Left ventricle myocardium superior (tissue), 1 donor: ENCODE measurements at places on chromosomes 6 and 20.

DNA sequence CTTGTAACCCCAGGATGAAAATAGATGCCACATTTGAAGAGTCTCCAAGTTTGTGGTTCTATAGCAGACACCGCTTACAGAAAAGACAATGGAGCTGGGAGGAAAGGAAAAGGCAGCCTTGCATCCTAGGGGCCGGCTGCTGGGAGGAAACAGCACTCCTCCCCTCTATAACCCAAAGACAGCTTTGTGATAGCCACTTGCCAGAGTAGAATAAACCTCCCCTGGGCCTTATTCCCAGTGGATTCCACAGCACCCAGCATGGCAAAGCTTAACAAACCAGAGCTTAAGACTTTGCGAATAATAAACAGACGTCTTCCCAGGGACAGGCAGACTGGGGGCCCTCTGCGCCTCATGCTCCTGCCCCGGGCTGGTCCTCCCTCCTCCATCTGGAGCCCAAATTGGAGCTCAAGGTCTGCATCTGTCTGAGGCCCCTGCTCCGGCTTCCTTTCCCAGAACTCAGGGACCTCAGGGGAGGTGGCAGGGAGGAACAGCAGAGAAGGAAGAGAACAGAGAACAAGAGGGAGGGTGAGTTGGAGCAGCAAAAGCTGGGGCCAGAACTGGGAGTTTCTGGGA, 8.8 kb upstream of the TAF8 start:
- DNase-seq, result peak; percentile 66

DNA sequence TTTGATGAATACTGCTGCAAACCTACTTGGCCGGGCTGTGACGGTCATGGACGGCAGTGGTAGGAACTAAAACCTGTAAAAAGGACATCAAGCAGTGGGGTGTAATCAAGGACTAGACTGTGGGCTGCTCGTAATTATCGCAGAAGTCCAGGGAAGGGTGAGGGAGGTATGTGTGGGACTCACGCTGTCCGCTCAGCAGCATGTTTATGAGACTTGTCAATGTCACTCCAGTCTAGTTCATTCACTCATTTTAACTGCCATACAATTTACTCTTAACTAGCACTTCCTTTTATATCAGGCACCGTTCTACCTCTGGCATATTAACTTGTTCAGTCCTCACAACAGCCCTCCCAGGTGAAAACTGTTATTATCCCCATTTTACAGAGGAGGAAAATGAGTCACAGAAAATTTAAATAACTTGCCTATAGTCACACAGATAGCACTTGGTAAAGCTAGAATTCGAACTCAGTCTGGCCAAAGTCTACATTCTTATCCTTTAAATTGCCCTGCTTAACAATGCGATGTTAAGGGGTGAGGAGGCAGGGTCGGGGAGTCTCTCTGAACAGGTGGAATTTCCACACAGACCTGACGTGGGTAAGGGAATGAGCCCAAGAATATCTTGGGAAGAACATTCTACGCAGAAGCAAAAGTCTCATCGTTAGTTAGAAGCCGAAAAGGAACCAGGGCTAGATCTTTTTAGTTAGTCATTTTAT, 4.1 kb downstream of the PNPLA1 start:
- no peak for DNase-seq

DNA sequence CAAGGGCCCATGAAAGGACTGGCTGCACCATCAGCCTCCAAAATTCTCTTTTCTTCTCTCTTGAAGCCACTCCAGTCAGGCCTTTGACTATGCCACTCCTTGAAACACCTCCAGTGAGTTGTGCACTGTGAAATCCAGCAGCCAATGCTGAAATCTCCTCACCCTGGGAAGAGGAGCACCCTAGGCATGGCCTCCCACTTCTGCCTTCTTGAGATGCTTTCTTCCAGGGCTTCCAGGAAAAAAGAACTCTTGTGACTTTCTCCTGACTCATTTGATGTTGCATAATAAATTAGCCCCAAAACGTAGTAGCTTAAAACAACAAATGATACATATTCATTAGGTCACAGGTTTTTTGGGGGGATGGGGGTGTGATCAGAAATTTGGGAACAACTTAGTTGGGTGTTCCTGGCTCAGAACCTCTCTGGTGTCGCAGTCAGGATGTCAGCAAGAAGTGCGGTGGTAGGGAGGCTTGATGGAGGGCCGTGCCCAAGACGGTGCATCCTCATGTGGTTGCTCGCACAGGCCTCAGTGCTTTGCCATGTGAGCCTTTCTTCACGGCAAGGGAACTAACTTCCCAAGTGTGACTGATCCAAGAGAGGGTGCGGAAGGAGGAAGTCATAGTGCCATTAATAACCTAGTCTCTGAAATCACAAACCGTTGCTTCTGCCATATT, 12.1 kb downstream of the NCR2 start:
- no peak for DNase-seq

- no peak for DNase-seq
Measured at GRCh38 chr6:167665698-167666330, 160.9 kb upstream of the AFDN start.

DNA sequence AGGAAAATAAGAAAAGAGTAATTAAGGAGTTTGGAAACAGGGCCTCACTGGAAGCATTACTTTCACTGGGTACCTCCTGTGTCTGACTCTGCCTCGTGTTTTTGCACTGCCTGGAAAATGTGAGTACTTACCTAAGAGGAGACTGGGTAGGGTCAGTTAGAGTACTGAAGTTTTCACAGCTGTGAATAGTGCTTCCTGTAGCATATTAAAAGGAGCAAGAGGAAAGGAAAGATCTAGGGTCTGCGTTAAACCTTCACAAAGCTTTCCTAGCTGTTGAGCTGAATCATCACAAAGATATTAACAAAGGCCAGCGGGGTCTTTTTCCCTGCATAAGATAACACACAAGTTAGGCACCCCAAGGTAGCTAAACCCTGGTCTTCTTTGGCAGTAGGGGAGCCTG, 82.3 kb downstream of the MLIP start:
- no peak for DNase-seq

- no peak for DNase-seq
Measured at GRCh38 chr6:63787021-63787420, 151.4 kb downstream of the PHF3 start.

DNA sequence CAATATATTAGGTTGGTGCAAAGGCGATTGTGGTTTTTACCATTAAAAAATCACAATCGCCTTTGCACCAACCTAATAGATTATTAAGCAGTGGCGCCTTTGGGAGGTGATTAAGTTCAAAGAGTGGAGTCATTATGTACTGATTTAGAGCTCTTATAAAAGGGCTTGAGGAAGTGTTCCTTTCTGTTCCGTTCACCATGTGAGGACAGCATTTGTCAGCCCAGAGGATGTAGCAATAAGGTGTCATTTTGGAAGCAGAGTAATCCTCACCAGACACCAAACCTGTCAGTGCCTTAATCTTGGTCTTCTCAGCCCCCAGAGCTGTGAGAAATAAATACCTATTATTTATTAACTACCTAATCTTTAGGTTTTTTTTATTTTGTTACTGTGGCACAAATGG, 542.1 kb upstream of the MAN1A1 start:
- no peak for DNase-seq

DNA sequence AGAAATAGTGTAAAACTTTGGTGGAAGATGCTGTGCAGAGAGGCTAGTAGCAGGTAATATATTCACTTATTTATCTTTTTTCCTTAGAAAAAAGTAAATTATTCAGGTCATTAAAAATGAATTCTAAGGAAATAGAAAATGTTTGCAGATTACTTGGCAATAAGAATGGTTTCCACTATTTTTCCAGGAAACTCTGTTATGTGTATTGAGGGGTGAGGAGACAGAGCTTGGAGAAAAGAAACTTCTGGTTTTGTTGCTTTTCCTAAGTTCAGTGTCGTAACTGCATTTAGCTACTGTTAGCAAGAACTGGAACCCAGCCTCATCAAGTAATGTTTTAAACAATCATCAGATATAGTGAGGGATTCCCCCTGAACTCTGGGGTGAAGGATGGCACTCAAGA, 79.2 kb upstream of the SMLR1 start:
- DNase-seq, result no peak

GRCh38 chr20:34546751-34547181, 11.8 kb upstream of the MAP1LC3A start:
- DNase-seq, result peak; percentile 11

DNA sequence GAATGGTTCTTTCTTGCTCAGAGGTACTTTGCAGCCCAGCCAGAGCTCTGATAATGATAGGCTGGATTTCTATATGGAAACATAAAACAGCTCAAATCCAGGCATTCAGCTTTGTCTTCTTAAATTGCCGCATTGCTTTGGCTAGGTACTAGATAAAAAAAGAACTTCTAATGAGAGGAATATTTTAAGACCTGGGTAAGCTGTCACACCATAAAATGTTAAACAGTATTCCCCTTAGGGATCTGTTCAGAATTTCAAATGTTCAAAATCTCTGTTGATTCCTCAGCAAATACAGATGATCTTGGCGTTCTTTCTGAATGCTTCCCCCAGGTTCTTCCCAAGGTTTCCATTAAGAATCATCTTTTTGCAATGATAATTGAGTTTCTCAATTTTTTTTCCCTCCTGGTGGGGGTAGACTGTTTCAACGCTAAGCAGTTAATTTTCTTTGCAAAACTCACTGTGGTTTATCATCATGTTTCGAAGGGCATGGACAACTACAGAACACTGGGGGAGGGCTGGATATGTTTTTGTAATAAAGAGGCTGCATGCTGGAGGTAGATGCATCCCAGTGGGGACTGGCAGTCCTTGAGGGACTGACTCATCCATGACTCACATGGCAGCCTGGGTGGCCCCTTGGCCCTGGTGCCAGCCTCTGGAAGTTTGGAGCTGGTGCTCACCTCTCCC, 31.0 kb downstream of the TIAM2 start:
- DNase-seq, result no peak

GRCh38 chr20:13337090-13337784, 116.2 kb downstream of the ISM1 start:
- no peak for DNase-seq

- DNase-seq, result peak; percentile 75
Measured at GRCh38 chr6:41066867-41067304, 5.3 kb downstream of the OARD1 start.

DNA sequence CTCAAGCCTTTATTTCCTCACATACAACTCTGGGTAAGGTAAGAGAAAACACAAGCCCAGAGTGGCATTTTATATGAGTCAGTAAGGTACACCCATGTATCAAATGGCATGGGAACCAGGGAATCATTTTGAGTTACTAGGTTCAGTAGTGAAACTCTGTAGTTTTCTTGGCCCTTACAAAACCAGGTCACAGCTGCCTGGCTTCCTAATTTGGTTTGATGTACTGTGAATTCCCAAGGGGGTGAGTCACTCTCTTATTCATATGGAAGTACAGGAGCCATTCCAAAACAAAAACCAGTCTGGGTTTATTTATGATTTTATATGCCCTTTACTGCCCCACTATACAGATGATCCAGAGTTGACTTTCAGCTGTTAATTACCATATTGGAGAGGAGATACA, 70.7 kb downstream of the PDE7B start:
- DNase-seq, result no peak

- no peak for DNase-seq
Measured at GRCh38 chr6:73964241-73964854, 268.3 kb downstream of the CD109 start.
